ENCODE measurements at places on chromosomes 5 and 9.
A peak's percentile ranks its signal among the peaks of the same experiment; 100 is the strongest.

GRCh38 chr9:35158501-35159280 lies 3.1 kb upstream of the UNC13B start:
- DNase-seq: no peak

DNA sequence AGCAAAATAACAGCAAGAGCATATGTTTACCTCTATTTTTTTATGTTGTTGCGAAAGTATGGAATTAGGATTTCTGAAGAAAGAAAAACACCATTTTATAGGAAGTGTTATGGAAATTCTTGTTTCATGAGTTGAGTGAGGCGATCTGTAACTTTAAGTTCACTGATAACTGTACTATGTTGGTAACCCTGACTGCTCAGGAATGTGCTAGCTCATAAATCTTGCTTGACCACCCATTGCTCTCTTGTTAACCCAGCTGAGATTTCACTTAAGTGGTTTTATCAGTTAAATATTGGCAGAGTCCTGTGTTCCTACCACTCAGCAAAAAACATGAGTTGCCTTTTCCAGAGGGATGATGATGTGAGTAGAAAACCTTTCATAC lies 91.1 kb upstream of the STARD4 start:
- no peak for DNase-seq

DNA sequence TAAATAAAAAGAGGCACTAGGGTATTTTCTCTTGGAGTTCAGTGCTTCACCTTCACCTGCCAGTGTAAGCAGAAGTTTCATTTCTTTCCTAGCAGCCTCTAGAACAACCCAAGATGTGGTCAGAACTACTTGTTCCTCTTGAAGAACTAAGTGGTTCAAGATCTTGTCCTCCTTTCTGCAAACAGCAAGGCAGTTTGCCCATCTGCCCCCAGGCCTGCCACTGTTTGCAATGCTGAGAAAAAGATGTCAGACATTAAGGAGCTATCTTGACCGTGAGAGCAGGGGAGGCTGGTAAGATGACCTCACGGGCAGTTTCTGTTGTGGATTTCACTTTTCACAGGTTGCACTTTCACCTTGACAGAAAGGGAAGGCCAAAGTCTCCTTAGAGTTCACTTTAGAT lies 52.0 kb upstream of the KLF4 start:
- DNase-seq: no peak

- DNase-seq: no peak
Observed at GRCh38 chr5:54728588-54728915, 211.0 kb downstream of the SNX18 start.

DNA sequence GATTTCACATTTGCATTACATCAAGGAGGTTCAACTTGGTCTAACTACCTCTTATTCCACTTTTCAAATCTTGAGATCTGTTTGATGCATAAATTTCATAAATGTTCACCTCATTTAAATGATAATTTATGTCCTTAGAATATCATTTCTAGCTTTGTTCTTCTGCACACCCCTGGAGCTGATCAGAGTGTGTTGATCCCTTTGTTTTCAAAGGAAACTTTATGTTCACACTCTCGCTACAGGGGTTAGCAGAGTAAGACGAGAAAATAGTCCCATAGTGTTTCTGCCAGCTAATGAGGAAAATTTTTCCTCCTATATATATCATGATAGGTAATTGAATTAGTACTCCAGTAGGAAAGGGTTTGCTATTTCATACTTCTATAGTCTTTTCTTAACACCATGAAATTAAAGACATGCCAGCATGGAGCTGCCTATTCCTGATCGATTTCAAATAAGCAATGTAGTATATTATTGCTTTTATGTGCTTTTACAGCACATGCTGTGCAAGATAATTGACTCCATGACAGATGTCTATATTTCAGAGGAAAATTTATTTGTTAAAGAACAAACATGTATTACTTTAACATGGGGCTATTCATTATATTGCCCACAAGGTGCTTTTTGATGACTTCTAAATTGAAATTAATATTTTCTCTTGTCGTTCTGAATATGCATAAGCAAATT lies 4.8 kb upstream of the PAM start:
- DNase-seq: no peak

DNA sequence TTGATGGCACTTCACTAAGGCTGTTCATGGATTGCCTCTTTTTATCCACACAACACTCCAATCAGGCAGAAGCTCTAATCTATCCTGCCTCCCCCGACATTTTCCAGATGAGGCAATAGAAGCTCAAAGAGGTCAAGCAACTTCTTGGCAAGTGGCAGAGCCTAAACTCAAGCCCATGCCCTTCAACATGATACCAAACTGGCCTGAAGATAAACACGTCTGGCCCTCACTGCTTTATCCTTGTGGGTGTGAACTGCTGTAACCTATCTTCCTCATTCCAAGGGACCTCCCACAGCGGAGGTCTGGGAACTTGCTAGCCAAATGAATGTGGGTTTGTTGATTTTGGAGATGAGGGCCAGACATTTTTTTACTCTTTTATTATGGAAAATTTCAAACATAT lies 9.5 kb downstream of the SLC35A4 start:
- no peak for DNase-seq

GRCh38 chr9:127185181-127185580 lies 62.7 kb upstream of the ANGPTL2 start:
- no peak for DNase-seq

DNA sequence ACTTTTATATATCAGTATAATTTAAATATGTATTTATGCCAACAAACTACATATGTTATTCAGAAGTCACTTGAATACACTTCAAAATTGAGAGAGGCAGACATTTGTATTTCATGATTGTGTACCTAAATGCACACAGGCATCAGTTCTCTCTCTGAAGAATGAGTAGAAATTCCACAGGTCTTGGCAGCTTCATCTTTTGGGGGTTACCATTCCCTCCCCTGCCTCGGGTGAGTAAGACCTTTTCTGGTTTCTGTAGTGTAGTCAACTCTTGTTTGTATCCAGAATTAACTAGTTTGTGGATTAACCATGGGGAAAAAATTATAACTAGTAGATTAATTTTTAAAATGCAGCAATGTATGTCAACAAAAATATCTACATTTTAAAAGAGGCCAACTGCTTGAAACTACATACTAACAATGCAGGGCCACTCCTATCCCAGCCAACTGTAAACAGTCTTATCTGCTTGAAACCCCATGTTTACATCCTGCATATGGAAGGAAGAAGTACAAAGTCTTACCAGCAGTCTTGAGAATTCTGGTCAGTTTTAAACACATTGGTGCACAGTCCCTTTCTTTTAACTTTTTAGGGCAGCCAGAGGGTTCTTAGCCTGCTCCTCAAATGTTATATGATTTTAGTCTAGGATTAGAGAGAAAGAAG lies 339.6 kb upstream of the KIF2A start:
- DNase-seq: no peak

GRCh38 chr9:20872340-20872977 lies 159.0 kb downstream of the HACD4 start:
- no peak for DNase-seq

GRCh38 chr5:141534492-141535213 lies 45.8 kb downstream of the PCDHGC5 start:
- no peak for DNase-seq

- no peak for DNase-seq
Observed at GRCh38 chr5:81980160-81980559, 8.3 kb downstream of the ATG10 start.

GRCh38 chr9:121700165-121700831 lies 48.9 kb downstream of the DAB2IP start:
- DNase-seq: peak; percentile 69

GRCh38 chr5:124301850-124302249 lies 444.6 kb downstream of the ZNF608 start:
- no peak for DNase-seq

- no peak for DNase-seq
Observed at GRCh38 chr5:172199446-172199845, 5.5 kb downstream of the EFCAB9 start.

GRCh38 chr9:111411266-111411665 lies 72.9 kb downstream of the ECPAS start:
- no peak for DNase-seq

DNA sequence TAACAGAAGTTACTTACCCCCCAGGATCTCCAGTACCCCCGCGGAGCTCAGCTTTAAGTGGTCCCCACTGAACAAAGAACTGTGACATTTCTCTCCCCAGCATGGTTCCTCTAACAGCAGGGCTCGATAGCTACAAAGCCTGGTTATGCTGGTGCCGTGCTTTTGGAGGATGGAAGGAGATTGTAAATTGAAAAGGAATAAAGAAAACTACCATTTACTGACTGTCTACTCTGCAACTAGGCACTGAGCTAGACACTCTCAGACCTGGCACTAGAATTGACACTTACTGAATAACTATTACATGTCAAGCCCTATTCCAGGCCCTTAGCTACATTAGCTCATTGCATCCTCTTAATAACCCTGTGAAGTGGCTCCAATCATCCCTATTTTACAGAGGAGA lies 145.3 kb downstream of the TTLL11 start:
- no peak for DNase-seq

- DNase-seq: no peak
Observed at GRCh38 chr9:117315236-117315635, 99.6 kb downstream of the ASTN2 start.

DNA sequence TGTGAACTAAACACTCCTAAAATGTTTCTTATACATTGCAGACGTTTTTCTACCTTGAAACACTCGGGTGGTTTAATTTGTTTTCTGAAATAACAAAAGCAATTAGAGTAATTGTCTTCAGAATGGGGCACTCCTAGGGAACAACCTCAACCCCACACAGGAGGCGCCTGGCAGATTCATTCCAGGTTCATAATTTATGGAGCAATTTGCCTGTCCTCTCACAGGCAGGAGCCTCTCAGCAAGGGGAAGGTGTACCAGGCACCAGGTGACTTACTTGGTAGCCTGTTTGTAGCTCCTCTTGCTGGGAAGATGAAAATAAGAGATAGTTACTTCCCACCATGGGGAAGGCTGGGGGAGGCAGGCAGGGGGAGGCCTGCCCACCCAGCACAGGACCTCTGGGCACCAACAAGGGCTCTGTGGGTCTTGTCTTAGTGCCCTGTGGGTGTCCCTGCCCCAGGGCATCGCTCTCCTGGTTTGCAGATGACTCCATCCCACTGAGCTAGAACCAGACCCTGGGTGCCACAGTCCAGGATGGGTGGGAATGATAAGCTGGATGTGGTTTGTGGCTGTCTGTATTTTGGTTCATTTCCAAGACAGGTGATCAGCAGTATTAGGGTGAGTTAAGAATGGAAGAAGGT lies 144.4 kb downstream of the FSTL4 start:
- DNase-seq: no peak

GRCh38 chr5:107500840-107501239 lies 169.9 kb downstream of the EFNA5 start:
- no peak for DNase-seq

DNA sequence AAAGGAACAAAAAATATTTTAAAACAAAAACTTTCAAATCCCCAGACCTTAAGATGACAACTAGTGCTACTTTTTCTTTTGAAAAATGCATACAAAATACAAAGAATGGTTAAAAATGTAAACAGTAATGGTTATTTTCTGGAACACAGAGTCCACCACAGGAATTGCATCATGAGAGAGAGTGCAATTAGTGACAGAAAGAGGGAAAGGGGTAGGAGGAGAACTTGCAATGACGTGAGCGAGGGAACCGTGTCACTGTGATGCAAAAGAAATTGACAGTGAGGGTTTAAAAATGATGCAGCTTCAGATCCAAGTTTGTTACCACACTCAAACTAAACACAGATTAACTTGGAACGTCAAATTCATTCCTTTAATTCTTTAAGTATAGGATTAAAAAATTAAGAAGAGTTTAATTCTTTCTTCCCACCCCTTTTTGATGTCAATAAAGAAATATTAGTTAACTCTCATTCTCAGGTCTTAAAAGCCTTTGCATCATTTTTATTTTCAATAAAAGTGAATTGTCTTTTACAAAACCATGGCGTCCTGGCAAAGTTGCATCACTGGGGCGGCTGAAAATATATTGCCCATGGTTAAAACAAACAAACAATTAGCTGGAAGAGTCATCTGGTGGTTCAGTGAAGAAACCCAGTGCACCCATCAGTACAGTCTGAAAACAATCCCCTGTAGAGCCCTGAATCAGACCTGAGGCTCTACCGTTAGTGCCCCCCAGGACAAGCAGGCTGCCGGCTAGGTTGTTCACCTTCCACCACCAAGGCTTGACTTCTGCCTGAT lies 39.5 kb downstream of the MACROH2A1 start:
- no peak for DNase-seq

- no peak for DNase-seq
Observed at GRCh38 chr5:159906943-159907342, 9.3 kb upstream of the ADRA1B start.

- DNase-seq: no peak
Observed at GRCh38 chr5:84260140-84260539, 124.5 kb downstream of the EDIL3 start.

- DNase-seq: no peak
Observed at GRCh38 chr9:115306865-115307264, 188.9 kb upstream of the TNC start.

DNA sequence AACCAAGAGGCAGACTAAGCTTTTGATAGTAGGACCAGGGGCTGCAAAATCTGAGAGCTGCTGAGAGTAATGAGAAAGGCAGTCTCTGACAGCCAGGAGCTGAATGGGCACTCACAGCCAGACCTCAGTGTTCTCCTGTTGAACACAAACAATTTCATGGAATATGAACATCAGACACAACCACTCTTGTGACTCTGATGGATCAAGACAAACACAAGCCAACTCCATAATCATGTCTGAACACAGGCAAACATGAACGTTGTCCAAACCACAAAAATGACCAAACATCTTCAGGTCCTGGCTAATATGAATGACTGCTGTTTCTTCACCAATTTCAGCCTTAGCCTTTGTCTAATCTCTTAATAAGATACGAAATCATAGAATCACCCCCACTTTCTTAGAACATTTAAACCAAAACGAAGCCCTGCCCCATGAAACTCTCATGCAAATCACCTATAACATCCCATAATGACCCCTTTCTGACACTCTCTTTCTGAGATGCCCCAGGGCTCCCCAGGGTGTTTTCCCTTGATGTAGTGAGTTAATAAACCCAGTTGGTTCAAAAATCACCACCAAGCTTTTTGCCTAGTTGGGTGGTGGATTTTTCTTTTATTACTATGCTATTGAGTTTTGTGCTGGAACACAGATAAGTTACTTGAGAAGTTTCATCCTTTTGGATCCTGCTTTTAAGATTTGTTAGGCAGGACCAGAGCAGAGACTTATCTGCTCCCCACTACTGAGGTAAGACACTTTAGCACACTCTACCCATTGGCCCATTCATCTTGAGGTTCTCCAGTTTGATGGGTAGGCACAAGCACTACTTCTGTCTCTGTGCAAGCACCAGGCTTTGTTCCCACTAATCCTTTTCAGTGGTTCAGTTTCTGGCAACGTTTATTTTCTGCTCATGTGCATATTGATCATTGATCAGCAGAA lies 5.9 kb upstream of the ERAP2 start:
- no peak for DNase-seq

Measured in WTC11 (cell line).